ENCODE measurements at places on chromosomes 3 and 15.

DNA sequence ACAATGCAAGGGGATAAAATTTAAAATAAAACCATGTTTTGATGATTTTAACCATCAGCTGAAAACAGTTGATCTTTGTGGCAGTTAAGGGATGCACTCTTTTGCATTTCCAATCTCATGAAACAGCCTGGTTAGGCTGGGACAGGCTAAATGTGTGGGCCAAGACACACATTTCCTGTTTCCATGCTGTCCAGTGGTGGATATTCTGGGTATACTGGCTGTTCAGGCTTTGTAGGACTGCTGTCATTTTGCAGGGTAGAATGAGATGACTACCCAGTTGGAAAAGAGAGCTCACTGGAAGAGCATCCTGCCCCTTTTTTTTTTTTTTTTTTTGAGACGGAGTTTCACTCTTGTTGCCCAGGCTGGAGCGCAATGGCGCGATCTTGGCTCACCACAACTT, 42.0 kb upstream of the IP6K2 start:
- no peak for DNase-seq

- no peak for DNase-seq
These were observed 30.7 kb downstream of the DZIP3 start for GRCh38 chr3:108620250-108620649.

DNA sequence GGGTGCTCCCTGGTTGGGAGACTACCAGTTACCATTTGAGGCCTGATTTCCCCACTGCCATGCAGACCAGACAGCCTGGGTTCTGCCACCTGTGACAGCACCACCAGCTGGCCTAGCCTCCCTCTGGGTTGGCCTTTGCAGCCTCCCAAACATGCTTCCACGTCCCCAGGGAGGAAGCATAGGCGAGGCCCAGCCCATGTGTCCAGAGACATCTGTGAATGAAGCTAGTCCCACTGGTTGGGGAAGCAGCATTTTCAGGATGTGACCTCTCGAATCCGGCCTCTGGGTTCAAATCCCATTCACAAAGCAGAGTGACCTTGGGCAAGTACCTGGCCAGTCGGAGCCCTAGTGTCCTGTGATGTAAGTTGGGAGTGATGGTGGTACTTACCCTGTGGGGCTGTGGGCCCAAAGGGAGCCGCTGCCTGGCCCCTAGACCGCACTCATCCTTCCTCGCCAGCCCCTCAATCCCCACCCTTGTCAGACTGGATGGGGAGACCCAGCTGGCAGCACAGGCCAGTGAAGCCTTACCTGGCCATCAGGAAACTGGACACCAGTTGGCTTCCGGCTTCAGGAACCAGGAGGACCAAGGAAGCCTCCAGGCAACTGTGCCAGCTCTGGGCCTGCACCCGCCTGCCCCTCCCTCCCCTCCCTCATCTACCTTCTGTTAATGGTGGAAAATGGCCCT, 6.0 kb downstream of the KLF15 start:
- DNase-seq, result no peak

DNA sequence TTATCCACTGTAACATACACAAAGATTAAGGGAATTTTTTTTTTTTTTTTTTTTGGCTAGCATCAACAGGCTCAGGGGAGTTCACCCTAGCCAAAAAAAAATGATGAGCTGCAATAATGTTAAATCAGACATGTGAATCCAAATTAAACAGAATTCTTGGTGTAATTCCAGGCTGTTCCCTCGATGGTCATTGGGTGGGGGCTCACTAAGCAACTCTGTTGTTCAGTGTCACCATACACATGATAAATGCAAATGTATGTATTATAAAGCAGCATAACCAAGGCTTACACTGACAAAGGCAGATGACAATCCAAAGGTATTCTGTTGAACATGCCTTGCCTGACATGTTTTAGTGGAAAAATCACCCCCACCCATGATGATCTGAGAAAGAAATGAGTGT, 29.0 kb downstream of the IL1RAP start:
- DNase-seq, result no peak

GRCh38 chr15:85044251-85044853, 62.7 kb downstream of the PDE8A start:
- DNase-seq, result peak; percentile 21
